NCI-H2081 treated with DMSO at 0.1 percent for 48 hours (cell line): ENCODE measurements at places on chromosomes 16 and 17.

DNA sequence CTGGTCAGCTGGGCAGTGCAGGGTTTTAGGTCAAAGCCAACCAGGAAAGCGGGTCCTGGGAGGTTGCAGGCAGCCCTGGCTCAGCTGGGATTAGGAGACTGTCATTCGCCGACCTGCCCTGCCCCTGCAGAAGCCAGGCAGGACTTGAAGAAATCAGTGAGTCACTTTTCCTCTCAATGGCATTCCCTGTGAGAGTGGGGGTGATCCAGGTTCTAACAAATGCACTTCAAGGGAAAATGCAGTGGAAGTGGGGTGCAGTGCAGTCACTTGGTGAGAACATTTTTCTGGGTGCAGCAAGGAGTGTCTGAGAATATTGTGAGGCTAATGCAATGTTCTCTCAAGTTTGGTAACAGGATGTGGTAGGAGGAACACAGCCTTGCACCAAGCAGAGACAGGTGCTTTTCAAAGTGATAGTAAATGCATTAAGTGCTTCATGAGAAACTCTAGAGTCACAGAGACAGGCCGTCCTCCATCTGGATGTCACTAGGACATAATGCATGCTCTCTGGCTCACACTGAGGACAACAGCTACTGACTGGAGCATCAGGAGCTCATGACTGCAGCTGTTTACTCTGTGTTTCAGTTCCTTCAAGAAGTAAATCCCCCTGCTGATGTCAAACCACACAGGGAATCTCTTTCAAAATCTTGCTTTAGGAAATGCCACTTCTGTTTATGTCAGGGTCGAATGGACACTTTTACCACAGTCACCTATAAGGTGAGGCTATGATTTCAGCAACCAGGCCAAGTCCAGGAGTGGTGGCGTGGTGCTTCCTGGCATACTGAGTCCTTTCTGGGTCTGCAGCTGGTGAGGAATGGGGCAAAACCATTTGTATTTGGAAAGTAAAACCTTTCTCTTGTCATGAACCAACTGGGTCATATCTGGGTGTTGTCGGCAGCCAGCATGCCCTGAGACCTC, 16.7 kb downstream of the CDK5R1 start:
- DNase-seq = no peak

GRCh38 chr17:42700586-42701289, 18.4 kb downstream of the CNTNAP1 start:
- no peak for DNase-seq

- DNase-seq = no peak
These were observed 63.4 kb downstream of the CRLF3 start for GRCh38 chr17:30761060-30761459.

DNA sequence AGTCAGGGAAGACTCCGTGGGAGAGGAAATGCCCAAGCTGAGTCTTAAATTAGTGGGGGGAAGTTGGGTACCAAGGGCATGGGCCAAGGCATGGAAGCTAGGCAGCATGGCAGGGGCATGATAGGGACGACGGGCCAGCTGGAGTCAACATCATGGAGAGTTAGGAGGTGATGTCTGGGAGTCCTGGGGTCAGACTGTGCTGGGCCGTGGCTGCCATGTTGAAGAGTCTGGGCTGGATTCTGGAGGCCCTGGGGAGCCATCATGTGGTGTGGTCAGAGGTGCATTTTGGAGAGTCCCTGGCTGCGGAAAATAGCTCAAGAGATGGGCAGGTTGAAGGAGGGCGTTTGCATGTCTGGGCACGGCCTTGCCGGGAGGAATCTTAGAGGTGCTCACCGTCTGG, 85.2 kb downstream of the SDR42E1 start:
- no peak for DNase-seq

GRCh38 chr16:17068524-17068923, 402.2 kb downstream of the XYLT1 start:
- no peak for DNase-seq

DNA sequence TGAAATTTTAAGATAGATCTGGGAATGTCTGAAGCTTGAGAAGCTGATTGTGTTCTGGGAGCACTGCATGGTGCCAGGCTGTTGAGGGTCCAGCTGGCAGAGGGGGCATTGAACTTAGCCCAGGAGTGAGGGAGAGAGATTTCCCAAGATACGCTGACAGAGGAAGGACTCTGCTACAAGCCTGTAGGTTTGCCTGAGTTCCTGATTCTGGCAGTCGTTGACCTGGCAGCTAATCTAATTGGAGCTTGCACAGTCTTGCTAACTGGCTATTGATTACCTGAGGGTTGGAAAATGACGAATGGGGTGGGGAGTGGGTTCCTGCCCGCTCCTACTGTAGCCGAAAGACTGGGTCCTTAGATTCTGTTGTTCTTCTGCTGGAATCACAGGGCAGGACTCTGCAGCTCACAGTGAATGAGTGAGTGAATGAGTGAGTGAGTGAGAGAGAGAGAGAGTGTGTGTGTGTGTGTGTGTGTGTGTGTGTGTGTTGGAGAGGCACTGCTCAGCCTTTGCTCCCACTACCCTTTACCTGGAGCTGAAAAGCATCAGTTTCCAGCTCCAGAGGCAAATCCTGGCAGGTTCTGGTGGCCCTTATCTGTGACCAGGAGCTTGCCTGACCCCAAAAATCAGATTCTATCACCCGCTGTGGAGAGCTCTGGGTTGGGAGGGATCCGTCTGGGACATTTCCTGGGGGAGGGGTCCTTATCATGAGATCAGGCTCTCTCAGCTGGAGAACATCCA, 16.7 kb downstream of the CTRL start:
- no peak for DNase-seq

GRCh38 chr16:74650966-74651567, 15.6 kb downstream of the RFWD3 start:
- DNase-seq = no peak

GRCh38 chr17:41812381-41813151, at the start of gene FKBP10:
Gene FKBP10 (plus strand): TSS chr17:41813004. CDS start chr17:41813035, 31 bp downstream.
- no peak for DNase-seq

GRCh38 chr17:77317091-77317750, 176.5 kb downstream of the SEC14L1 start:
- DNase-seq = no peak

DNA sequence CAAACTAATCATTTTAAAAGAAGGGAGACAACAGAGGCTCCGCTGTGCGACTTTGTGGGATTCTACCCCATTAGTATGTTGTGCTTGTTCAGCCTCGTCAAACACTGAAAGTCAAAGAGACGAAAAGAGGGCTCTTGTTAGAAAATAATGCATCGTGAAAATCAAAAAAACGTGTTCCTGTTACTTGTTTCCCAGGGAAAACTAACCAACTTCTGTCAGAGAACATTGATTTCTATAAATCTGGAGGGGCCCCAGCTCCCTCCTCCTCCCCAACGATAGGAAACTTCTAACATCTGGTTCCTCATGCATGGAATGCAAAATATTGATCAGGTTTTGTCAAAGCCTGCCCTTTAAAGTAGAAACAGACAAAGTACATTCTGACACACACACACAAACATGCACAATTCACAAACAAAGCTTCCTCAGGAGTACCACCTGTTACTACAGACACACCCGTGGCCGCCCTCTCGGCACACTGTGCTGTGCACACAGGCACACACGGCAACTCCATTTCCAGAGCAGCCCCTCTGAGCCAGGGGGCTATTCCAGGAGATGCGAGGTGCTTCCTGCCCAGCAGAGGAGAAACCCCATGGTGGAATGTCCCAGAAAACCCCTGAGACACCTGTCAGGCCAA, 151.3 kb downstream of the ZFHX3 start:
- no peak for DNase-seq

DNA sequence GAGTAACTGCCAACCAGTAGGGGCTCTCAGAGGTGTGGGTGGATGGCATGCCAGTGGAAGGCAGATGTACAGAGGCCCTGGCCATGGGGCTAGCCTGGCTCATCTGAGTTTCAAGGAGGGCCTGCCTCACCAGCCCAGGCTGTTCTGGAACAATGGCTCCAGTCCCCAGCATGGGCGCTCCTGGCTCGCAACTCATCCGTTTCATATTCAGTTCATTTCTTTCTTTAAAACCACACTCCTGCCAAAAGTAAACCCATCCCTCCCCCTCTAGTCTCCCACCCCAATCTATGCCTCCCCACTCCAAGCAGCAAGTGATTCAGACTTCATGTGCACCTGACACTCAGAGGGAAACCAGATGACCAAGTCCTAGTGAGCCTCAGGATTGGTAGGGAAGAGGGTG, 2.4 kb downstream of the CCL13 start:
- DNase-seq = no peak

DNA sequence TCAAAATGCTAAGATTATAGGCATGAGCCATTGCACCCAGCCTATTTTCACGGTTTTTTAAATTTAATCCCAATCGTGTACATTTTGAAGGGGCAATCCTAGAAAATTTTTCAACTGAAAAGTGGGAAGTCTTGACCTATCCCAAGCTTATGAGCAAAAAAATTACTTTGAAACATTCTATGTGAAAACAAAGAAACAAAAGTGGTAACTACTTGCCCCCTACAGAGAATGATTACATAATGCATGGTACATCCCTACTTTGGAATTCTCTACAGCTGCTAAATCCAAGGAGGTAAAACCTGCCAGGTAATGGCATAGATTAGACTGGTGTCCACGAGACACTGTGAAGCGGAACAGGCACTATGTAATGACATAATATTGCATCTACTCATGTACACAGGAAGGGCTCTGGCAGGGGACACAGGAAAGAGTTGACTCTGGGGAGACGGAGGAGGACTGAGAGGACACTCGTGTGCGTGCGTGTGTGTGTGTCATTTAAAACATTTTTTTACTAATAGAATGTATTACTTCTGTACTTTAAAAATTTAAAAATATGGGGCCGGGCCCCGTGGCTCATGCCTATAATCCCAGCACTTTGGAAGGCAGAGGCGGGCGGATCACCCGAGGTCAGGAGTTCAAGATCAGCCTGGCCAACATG, 15.7 kb downstream of the ASGR2 start:
- no peak for DNase-seq

DNA sequence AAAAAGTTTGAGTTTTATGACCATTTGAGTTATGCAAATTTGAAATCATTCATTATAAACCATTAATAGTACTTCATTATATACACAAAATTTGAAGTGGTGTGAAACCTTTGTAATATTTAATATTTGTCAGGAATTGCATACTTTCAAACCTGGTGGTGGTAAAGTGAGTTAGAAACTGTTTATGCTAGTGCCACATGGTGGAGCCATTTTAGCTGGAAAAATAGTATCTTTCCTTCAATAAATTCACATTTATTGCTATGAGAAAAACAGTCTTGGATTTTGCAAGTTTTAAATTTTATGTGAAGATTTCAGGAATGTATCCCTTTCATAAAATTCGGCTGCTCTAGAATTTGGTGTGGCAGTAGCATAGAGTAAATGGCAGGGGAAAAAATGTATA, 7.3 kb upstream of the BLMH start:
- no peak for DNase-seq

DNA sequence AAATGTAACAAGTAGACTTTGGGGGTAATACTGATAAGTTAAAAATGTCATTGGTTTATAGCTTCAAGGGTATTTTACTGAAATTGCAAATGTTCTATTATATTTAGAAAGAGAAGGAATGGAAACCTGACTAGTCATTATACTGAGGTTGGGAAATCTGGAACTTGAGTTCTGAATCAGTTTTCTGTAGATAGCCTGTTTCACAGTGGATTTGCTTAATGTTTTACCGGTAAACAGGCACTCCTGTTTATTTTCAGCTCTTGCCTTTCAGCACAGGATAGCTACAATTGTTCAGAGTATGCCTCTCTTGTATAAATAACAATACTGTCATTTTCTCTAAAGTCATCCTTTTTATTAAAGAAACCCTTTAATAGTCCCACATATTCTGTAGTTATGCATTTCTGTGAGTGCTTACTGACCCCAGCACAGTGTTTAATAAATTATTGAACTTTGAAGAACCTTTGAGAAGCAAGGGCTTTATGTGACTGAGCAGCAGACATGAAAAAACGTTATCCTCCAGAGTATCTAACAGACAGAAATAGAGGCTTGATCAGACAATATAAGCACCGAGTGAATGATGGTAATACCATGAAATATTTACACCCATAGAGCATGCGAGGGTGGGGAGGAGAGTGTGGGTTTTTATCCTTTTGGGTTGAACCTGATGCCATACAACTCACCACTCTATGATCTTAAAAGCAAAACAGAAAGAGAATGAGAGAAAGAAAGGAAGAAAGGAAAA, 58.2 kb downstream of the FTO start:
- no peak for DNase-seq
